Pancreas (tissue), 10 donors: ENCODE measurements at places on chromosomes 13 and 19.

DNA sequence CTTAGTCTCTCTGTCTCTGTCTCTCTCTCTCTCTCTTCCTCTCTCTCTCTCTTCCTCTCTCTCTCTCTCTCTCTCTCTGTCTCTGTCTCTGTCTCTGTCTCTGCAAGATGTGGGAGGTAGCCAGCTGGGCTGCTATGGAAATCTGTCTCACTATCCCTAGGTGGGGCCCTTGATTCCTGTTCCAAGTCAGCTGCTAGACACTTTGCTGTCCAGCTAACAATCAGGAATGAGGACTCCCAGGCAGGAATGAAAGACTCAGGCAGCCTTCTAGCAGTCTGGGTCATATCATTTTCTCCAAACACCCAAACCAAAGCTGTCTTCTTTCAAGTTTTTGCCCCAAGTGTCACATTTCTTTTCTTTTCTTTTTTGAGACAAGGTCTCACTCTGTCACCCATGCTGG is 23.2 kb downstream of the CATSPERD start:
- no peak for DNase-seq

DNA sequence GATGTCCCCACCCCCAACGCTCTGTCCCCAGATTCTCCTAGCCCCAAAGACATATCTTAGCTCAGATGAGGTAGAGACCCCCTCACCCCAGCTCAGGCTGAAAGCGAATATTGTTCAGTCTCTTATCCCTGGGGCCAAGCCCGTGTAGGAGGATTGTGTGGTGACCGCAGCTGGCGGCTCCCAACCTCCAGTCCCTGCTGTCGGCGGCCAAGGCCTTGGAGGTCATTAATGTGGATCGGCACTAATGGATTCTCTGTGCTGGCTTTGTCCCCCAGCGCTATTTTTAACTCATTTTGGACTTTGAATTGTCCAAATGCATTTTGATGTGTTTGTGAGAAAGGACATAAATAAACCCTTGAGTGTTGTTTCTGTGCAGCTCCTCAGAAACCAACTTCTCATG is 124.2 kb downstream of the UQCRFS1 start:
- DNase-seq: no peak

- DNase-seq: no peak
Observed at GRCh38 chr19:31574251-31574973, 225.2 kb upstream of the TSHZ3 start.

GRCh38 chr13:105365831-105366230 is 1169.6 kb downstream of the EFNB2 start:
- no peak for DNase-seq

DNA sequence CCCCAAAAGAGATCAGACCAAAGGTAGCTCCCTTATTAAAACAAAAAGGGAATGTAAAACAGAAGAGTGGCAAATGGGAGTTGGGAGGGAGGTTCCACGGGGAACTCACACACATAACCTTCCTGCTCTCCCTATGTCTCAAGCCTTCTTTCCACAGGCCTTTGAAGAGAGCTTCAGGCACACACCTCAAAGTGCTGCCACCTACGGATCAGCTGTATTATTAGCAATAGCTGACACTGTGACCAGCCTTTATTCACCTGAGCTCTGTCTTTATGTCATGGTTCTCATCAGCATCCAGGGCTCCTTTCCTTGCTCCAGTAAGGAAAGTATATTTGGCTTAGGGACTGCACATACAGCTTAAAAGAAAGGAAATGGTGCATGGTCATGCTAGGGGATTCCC is 11.3 kb downstream of the ZNF571 start:
- DNase-seq: no peak

DNA sequence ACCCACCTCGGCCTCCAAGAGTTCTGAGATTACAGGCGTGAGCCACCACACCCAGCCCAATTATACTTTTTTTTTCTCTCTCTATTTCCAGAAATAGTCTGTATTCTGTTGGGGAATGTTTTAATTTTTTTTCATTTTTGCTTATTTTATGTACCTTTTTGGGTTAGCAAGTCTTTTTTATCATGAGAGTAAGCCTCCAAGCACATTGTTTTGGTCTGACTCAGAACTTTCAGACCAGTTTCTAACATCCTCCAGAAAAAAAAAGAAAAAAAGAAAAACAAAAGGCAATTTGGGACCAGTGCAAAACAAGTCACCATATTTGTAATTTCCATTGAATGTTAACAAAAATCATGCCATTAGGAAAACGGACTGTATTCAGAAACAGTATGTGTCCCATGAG is 1465.5 kb downstream of the SLITRK5 start:
- no peak for DNase-seq

- DNase-seq: no peak
Observed at GRCh38 chr13:45142440-45143345, 22.4 kb downstream of the GTF2F2 start.

GRCh38 chr13:45122941-45123340 is 2.6 kb downstream of the GTF2F2 start:
- DNase-seq: no peak
